ENCODE measurements at places on chromosomes 13 and 19. TPM values are rescaled to one million over a fixed set of nuclear protein-coding genes. Genes with fewer than 3 reads are reported as not detected.

The LRRC63 gene
- not detected for total RNA-seq

The IL12RB1 gene
- total RNA-seq = 1.1 TPM

The MARK4 gene
- 24.8 TPM for total RNA-seq

The DCAF15 gene
- total RNA-seq = 18.0 TPM

The APLP1 gene
- total RNA-seq = 20.5 TPM

The OR7A10 gene
- not detected for total RNA-seq

The GEMIN7 gene
- total RNA-seq = 15.5 TPM

The FCER2 gene
- 0.30 TPM for total RNA-seq

The SULT2B1 gene
- total RNA-seq = 0.43 TPM

The C19orf18 gene
- 2.2 TPM for total RNA-seq

The APOC1 gene
- total RNA-seq = 1.4 TPM

The PRODH2 gene
- not detected for total RNA-seq

The CDX2 gene
- not detected for total RNA-seq

The PCDH8 gene
- 0.05 TPM for total RNA-seq

The HIF3A gene
- 73.8 TPM for total RNA-seq

The KIR2DL3 gene
- total RNA-seq = not detected

The LGALS14 gene
- total RNA-seq = not detected

The GPR4 gene
- total RNA-seq = 5.4 TPM

The GARIN5A gene
- 2.2 TPM for total RNA-seq

The MYO16 gene
- total RNA-seq = 1.4 TPM

The LYPD3 gene
- total RNA-seq = 0.19 TPM

The PIK3R2 gene
- 21.7 TPM for total RNA-seq

The TLE6 gene
- 1.1 TPM for total RNA-seq

The LILRA1 gene
- total RNA-seq = 0.92 TPM

The PSG1 gene
- not detected for total RNA-seq

The ZNF493 gene
- 11.1 TPM for total RNA-seq

The CEACAM7 gene
- not detected for total RNA-seq

The LRP3 gene
- 17.8 TPM for total RNA-seq

The KRTDAP gene
- not detected for total RNA-seq

The ZNF221 gene
- total RNA-seq = 3.9 TPM

The ETV2 gene
- 0.68 TPM for total RNA-seq

The LHFPL6 gene
- 63.7 TPM for total RNA-seq

The TMEM255B gene
- 9.8 TPM for total RNA-seq

The KANK2 gene
- total RNA-seq = 434 TPM

The PMIS2 gene
- total RNA-seq = not detected

The KLK3 gene
- total RNA-seq = not detected

The SLAIN1 gene
- 4.6 TPM for total RNA-seq

The TMPRSS9 gene
- total RNA-seq = not detected

The KIR3DL1 gene
- total RNA-seq = not detected

The CNMD gene
- total RNA-seq = not detected

The KLK5 gene
- not detected for total RNA-seq

The DAND5 gene
- 9.9 TPM for total RNA-seq
